ENCODE measurements at places on chromosomes 16 and 17. TPM values are rescaled to one million over a fixed set of nuclear protein-coding genes. Genes with fewer than 3 reads are reported as not detected.

GRCh38 chr17:36768394-36768793, 167.0 kb downstream of the MRM1 start:
- H3K4me1 ChIP-seq = no peaks in the 10 kb centered on the region
- H3K4me3 ChIP-seq = no peak overlapping the region
- DNase-seq = no peak
- no peak overlapping the region for H3K27ac ChIP-seq
- H3K36me3 ChIP-seq = no peaks in the 10 kb centered on the region

- H3K27ac ChIP-seq = no peak overlapping the region
- H3K4me1 ChIP-seq = no peaks in the 10 kb centered on the region
- H3K4me3 ChIP-seq = no peak overlapping the region
- DNase-seq = no peak
Observed at GRCh38 chr17:27878776-27879562, 14.2 kb downstream of the LYRM9 start.

The NTN1 gene
- total RNA-seq = 0.11 TPM

The CORO1A gene
- 3.2 TPM for total RNA-seq

The LRRC75A gene
- 0.13 TPM for total RNA-seq

Data from GM23248 (cell line).